ENCODE measurements at places on chromosomes 5 and 9. TPM values are rescaled to one million over a fixed set of nuclear protein-coding genes. Genes with fewer than 3 reads are reported as not detected.

Gene GRIN3A
- total RNA-seq: not detected

Gene DND1
- 2.2 TPM for total RNA-seq

Gene ECSCR
- total RNA-seq: 1.1 TPM

Gene CNTNAP3B
- not detected for total RNA-seq

Gene SHB
- 0.93 TPM for total RNA-seq

DNA sequence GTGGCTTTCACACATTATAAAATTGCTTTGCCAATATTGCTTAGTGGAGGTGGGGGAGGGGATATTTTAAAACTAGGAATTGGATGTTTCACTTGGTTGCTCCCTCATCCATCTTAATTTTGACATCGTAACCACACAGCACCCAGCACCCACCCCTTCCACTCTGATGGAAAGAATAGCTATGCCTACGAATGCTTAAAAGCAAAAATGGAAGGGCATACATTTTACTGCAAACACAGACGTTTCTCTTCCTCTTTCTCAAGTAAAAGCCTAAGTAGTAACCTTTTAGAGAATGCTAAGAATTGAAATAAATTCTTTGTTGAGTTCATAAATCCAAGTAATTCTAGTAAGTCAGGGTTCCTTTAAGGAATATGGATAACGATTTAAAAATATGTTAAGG lies 69.9 kb downstream of the JAKMIP2 start:
- no peak for DNase-seq

- DNase-seq: no peak
These were observed at the start of gene CNTFR for GRCh38 chr9:34589636-34590380. CNTFR (minus strand) TSS chr9:34589724; CDS start chr9:34568981, 20,743 bp downstream.

GRCh38 chr9:134165357-134166315 lies 1.3 kb upstream of the RNU6ATAC start:
- peak; percentile 55 for DNase-seq

DNA sequence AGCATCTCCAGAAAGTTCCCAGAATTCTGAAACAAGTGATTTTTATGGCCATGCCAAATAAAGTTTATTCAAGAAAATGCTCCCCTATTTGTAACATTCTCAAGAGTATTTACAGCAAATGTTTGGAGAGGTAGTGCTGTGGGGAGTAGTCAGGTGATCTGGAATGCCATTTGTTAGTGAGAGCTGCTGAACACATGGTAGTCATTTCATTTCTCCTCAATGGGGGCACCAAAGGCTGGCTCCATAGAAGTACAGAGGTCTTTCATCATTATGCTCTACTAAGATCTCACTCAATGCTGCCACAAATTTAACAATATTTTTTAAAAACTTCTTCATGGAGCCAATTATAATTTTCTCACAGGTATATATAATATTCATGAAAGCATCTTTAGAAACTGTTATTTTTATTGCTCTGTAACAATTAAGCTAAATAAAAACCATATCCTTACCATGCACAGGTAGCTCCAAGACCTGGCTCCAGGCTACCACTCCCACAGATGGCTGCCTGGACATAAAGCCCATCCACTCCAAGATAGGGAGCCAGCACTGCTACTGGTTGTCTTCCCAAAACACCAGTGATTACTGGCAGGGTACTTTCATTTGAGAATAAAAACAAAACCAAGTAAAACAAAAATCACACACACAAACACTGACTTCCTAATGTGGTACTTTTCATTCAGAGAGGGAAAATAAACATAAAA lies 200.8 kb downstream of the PLK2 start:
- DNase-seq: no peak

DNA sequence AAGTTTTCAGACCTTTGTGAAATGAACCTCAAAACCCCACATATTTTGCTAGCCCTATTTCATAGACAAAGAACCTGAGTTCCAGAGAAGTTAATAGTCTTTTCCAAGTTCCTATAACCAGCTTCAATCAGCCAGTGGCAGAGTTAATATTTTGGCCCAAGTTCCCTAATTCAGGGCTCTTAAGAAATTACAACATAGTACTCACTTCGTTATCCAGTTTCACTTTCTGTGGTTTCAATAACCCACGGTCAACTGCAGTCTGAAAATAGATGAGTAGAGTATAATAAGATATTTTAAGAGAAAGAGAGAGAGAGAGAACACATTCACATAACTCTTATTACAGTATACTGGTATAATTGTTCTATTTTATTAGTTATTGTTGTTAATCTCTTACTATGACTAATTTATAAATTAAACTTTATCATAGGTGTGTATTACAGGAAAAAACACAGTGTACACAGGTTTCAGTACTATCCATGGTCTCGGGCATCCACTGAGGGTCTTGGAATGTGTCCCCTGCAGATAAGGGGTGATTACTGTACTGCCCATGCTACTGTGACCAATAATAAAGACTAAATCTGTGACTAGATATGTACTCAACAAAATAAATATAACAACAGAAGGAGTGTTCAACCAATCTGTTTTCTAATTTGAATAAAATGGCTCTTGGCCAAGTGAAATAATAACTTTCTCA lies 9.3 kb upstream of the MYOT start:
- DNase-seq: no peak

DNA sequence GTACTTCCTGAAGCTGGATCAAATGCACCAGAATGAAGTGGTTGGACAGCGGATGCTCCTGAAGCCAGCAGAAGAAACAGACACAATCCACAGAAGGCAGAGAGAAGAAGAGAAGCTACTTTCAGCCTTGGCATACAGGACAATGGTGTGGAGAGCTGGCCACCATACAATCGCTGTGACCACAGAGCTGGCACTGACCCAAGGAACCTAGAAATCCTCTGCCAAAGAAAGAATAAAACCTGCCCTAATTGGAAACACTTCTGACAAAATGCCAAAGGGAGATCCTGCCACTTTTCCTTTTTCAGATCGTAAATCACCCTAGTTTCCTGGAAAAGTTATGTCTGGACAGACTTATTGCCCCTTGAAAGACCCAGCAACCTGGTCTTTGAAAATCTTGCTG lies 77.8 kb downstream of the BAAT start:
- no peak for DNase-seq

- DNase-seq: no peak
These were observed 166.4 kb downstream of the TLE1 start for GRCh38 chr9:81522716-81523551.

DNA sequence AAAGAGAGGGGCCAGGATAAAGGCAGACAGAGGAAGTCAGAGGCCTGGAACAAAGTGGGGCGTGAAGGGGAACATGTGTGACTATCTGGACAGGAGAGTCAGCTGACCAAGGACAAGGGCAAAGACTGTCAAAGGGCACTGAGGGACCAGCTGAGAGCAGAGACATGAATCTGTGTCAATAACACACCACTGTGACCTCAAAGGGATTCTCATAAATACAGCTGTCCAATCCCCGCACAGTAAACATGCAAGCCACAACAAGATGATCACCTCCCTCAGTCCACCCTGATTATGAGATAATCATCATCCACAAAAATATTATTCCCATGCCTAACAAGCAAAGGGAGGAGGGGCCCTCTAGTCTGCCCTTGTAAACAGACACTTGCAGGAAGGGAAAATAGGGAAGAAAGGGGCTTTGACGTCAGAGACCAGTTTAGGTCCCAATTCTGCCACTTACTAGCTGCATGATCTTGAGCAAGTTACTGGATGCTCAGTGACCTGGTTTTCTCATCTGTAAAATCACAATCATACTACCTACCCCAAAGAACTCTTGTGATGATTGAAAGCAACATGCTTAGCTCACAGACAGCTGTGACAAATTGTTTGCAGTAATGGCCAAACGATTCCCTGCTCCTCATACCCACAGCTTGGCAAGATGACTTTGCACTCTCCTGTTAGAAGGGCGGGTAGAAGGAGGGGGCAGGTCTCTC lies 41.8 kb downstream of the RAPGEF1 start:
- no peak for DNase-seq

- peak; percentile 0 for DNase-seq
These were observed 8.3 kb upstream of the SHROOM1 start for GRCh38 chr5:132838516-132839282.

DNA sequence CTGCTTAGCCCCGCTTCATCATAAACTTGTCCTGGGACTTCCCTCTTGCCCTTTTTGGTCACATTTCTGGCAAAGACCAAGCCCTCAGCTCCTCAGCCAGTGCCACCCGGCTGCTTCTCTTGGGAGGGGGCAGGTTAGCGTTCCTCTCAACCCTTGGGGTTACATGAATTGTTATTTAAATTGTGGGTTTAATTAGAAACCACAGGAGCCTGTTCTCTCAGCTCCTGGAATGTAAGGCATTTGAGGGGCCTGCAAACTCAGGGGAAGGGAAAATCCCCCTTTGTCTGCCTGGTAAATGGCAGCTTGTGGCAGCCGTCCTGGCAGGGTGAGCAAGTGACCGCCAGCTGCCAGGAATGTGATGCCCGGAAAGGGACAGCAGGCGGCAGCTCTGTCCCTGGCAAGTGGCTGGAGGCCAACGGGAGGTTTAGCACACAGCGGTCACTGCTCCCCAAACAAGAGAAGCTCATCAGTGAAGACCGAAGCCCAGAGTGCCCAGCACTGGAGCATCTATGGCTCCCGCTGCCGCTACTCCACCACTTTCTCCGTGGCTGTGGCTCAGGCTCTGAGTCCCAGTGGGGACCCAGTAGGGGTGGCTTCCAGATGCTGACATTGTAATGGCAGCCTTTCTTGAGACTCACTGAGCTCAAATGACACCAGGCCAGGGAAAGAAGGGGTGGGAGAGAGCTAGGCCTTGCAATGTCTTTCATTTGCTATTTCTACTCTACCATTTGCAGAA lies 51.7 kb downstream of the SHB start:
- no peak for DNase-seq

- no peak for DNase-seq
These were observed 944.0 kb downstream of the MAT2B start for GRCh38 chr5:164449460-164449859.

Data from activated CD4-positive, alpha-beta memory T cell treated with anti-CD3 and anti-CD28 coated beads, Interleukin-2, amount 10 ng/mL, durations not matched to agents 7 days and 5 days (primary cell).